CD4-positive, alpha-beta memory T cell (primary cell): ENCODE measurements at places on chromosomes 6 and 20. TPM values are rescaled to one million over a fixed set of nuclear protein-coding genes. Genes with fewer than 3 reads are reported as not detected.

Gene PSMB9
- 763 TPM for polyA plus RNA-seq

Gene TNNC2
- polyA plus RNA-seq: 0.67 TPM

Gene ANKRD66
- not detected for polyA plus RNA-seq

Gene PRL
- polyA plus RNA-seq: not detected

Gene PSORS1C1
- polyA plus RNA-seq: not detected

Gene SULF2
- 0.16 TPM for polyA plus RNA-seq

Gene BICRAL
- 2.4 TPM for polyA plus RNA-seq

Gene CLIC5
- 7.3 TPM for polyA plus RNA-seq

Gene CEP43
- polyA plus RNA-seq: 4.1 TPM

Gene TSBP1
- polyA plus RNA-seq: not detected

Gene SLC32A1
- not detected for polyA plus RNA-seq

Gene CFB
- polyA plus RNA-seq: not detected

Gene HAO1
- polyA plus RNA-seq: not detected

Gene SNAI1
- 0.60 TPM for polyA plus RNA-seq

Gene BPIFA1
- not detected for polyA plus RNA-seq

Gene OR2J1
- not detected for polyA plus RNA-seq
